ENCODE measurements at places on chromosomes 11 and 22.

- no peak for DNase-seq
Measured at GRCh38 chr11:47924184-47924691, 56.1 kb upstream of the PTPRJ start.

- no peak for DNase-seq
Measured at GRCh38 chr11:132773751-132774150, 758.5 kb downstream of the OPCML start.

DNA sequence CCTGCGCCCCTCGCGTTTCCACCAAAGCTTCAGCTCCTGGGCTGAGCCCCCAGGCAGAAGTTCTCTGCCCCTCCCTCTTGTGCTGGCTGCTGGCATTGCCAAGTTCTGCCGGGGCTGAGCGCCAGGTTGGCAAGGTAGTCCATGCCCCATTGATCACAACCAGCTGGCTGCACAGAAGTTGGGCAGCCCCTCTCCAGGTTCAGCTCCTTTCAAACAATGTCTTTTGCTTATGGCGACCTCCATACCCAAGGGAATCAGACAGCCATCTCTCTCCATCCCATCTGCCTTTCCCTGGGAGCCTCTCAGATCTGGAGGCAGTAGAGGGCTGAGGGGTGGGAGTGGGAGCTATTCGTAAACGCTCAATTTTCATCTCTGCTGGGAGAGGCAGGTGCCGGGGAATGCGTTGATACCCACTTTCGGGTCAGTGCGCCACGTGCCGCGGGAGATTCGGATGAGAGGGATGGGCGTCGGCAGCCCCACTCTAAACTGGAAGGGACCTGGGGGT, 1.5 kb downstream of the ADAMTS8 start:
- DNase-seq = no peak

DNA sequence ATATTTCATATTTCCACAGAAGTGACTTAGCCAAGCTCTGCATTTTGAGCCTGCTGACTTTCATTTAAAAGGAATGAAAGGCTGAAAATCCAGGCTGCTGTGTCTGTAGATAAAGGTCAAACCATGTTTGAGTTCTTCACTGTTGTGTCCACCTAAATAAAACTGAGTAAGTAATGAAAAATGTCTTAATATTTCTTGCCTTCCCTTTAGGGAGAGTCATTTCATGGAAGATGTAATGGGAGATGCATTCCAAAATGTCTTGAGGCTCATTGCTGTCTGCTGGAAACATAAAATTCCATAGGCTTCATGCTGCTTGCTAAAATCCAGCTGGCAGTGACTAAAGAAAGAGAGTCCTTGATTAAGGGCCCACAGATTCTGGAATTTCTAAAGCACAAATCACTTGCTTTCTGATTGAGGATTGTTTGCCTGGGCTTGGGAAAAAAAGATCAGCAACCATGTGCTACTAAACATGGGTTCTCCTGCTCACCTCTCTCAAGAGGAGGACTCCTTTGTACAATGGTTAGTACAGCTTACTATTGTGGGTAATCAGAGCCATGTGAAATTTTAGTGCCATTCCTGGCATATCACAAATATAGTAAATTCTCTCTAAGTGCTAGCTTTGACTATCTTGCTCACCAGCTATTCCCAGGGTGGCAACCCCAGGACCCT, 56.9 kb downstream of the PANX1 start:
- DNase-seq = peak; percentile 12

DNA sequence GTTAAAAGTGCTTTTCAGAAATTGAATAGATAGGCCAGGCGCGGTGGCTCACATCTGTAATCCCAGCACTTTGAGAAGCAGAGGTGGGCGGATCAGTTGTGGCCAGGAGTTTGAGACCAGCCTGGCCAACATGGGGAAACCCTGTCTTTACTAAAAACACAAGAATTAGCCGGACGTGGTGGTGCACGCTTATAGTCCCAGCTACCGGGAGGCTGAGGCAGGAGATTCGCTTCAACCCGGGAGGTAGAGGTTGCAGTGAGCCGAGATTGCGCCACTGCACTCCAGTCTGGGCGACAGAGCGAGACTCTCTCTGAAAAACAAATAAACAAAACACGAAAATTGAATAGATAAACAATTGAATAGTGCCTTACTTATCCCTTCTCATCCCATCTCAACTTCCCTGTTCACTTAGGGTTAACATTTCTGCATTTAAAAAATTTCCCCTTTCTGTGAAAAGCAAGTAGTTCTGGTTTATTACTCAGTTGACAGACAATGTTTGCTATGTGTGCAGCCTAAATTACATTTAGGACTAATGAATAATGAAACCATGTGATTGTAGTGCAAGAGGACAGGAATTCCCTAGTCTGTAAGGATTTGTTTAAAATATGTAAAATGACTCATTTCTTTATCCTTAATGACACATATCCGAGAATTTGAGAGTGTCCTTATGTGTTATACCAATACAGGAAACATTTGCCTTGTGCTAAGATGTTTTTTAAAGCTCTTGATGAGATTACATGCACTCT, 6.0 kb downstream of the RNF169 start:
- no peak for DNase-seq

DNA sequence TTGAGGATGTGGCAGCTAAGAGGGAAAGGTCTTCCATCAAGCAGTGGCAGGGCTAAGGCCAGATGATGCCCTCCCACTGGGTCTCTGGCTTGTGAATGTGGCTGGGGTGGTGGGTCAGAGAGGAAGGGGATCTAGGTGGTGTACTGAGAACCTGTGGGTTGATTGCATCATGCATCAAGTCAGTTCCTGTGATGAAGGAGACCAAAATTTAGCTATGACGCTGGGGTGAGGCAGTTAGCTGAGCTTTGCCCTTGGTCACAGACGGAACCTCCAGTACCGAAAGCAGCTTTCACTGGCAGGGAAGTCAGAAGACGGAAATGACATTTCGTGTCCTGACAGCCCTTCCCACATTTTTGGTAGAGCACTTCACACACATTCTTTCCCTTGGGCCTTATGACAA, 20.7 kb downstream of the ATG16L2 start:
- DNase-seq = no peak

DNA sequence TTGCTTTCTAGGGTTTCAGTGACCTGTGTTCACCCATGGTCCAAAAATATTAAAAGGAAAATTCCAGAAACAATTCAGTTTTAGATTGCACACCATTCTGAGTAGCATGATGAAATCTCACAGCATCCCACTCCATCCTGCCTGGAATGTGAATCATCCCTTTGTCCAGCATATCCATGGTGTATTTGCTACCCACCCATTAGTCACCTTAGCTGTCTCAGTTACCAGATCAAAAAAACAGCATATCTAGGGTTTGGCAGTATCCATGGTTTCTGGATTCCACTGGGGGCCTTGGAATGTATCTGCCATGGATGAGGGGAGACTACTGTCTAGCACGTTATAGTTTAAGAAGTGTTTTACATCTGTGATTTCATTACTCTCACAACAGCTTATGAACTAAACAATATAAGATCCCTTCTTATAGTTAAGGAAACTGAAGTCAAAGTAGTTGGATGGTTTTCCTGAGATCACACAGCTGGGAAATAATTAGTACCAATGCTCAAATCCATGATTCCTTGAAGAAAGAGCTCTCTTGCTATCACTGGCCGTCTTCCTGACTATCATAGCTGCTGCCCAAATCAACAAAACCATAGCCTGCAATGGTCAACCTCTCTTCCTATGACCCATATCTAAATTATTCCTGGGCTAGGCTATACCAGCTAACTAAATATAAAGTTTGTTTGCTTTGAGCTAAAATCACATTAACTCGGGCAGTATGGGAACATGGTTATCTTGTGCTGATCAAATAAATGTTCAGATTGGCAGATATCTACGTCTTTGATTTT, 122.6 kb downstream of the MICAL2 start:
- no peak for DNase-seq

DNA sequence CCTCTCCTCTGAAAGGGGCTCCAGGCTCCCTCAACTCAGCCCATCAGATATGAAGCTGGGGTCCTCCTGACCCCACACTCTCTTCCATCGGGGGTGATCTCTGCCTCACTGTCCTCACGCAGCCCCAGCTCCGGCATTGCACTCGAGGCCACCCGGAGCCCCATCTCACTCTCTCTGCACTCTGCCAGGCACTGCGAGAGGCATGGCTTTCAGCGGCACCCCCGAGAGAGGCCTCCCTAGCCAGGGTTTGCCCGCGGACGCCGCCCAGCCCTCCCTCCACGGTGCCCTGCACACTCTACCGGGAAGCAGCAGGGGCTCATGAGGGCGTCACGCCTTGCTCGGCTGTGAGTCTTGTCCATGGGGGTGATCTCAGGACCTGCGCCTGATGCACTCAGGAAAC, 436.2 kb downstream of the BRD1 start:
- DNase-seq = no peak

GRCh38 chr22:25654676-25655075, 87.3 kb upstream of the MYO18B start:
- no peak for DNase-seq

- no peak for DNase-seq
Measured at GRCh38 chr22:39427751-39428596, 28.4 kb downstream of the TAB1 start.

DNA sequence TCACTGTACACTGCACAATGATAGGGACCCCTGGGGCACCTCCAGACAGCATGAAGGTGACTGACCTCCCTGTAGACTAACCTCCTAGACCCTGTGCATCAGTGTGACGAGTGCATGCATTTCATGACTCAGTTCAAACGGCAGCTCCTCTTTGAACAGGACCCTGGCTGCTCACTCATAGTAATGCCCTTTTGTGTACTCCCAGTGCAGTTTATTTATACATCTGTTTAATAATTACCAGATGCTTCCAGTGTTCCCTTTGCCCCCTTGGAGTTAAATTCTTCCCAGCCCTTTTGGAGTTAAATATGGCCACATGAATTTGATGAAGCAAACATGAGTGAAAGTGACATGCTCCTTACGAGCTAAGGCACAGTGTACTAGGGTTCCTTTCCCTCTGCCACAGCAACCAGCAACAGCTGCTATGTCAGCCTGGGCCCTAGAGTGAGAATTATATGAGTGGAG, 72.4 kb downstream of the PANX1 start:
- DNase-seq = no peak

DNA sequence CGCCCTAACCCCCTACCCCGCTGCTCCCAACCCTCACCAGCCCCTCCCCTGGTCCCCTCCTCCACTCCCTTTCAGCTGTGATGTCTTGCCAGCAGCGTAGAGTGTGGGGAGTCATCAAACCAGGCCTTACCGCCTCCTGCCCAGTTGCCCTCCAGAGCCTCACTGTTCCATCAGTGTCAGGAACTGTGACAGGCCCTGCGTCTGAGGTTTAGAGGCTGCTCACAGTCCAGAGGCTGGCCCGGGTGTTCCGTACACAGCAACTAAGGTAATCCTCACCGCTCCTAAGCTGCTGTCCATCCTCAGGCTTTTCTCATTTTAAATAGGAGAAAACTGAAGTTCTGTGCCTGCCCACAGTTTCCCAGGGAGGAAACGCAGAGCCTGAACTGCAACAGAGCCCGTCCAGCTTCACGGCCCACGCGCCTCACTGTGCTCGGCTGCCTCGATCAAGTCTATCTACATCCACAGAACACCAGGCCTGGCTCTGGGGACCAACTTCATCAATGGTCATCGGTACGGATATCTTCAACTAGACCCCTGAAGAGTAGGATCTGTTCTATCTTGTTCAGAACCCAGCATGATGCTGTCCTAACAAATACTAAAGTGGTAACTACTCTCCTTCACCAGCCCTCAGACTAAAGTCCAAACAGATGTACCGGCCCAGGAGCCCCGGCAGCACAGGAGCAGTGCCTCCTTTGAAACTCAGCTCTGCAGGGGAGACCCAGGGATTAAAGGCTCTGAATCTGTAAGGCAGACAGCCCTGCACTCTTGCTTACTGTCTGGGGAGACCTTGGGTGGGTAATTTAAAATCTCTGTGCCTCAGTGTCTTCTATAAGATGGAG, 10.3 kb downstream of the VPS37C start:
- no peak for DNase-seq

DNA sequence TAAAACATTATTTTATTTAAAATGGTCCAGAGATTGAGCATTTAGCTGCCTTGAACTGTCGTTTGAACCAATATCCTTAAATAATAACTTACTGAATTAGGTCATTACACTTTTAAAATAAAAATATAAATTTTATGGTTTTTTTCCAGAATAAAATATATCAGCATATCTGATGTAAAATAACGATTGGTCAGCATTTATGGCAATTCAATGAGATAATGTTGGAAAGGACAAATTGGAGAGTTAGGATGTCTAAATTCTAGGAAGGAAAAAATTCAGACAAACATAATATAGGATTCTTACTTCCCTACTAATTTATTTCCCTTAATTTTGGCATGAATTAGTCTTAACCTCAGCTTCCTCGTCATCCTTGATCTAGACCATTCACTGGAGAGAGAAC, 113.4 kb downstream of the GRIA4 start:
- DNase-seq = no peak

DNA sequence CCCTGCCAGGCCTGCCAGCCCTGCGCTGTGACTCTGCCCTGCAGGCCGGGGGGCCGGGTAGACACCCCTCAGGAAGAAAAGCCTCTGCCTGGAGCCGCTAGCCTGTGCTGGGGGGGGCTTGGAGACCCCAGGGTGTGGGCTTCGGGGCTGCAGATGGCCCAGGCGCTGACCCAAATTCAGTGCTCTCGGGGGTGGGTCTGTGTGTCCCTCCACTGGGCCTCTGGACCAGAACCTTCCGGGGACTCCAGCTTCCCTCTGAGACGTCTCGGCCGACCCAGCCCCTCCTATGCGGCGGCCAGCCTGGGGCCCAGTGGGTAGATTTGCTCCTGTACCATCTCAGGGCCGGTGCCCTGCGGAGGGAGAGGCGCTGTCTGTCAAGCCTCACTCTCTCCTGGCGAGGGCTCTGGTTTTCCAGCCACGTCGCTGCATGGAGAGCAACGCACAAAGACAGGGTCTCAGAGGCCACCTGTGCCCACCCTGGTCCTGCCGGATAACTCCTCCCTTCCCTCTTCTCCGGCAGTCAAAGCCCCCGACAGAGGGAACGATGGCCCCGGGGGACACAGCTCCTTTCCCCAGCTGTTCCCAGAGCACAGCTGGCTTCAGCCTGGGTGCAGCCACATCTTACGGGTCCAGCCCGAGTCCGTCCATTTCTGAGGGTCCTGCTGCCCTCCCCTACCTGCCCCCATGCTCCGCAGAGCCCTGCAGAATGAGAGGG, 40.1 kb upstream of the TOLLIP start:
- no peak for DNase-seq

DNA sequence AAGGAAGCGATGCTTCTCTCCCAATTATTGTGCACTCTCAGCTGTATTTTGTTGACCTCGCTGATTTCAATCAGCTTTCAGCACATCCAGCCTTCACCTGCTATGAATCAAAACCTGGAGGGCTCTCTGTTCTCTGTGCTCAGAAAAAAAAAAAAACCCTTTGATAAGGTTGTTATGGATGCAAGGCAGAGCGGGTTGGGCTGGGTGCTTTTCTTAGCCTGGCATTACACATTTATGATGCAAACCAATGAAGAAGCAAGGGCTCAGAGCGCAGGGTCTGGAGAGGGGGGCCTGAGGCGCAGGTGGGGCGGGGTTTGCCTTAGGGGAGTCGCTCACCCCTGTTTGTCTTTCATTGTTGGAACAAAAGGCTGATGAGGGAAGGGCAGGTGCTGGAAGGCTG, 86.0 kb upstream of the CADM1 start:
- DNase-seq = no peak

DNA sequence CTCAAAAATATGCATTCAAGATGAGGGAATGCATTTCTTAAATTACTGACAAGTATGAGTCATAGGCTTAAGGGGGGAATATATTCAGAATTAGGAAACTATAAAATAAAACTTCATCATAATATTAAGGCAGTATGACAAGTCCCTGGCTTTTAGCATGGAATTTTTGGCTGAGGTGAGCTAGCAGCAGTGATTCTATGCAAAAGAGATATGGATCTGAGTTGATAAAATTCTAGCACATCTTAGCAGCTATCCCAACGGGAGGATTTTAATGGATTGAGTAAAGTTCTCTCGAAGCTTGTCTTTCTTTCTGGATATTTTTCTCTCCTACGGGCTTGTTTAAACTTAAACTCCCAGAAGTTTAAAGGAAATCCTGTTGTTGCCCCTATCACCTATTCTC, 1.2 kb downstream of the OR51Q1 start:
- no peak for DNase-seq
